ENCODE measurements at places on chromosomes 3 and 15. TPM values are rescaled to one million over a fixed set of nuclear protein-coding genes. Genes with fewer than 3 reads are reported as not detected.

DNA sequence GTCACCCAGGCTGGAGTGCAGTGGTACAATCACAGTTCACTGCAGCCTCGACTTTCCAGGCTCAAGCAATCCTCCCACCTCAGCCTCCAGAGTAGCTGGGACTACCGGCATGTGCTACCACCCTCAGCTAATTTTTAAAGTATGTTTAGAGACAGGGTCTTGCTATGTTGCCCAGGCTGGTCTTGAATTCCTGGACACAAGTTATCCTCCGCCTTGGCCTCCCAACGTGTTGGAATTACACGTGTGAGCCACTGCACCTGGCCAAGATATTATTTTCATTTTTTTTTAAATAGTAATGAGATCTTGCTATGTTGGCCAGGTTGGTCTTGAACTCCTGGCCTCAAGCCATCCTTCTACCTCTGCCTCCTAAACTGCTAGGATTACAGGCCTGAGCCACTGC, 4.4 kb upstream of the MPI start:
- no peak for DNase-seq

- no peak for DNase-seq
Observed at GRCh38 chr15:65344214-65344913, 33.4 kb downstream of the IGDCC3 start.

DNA sequence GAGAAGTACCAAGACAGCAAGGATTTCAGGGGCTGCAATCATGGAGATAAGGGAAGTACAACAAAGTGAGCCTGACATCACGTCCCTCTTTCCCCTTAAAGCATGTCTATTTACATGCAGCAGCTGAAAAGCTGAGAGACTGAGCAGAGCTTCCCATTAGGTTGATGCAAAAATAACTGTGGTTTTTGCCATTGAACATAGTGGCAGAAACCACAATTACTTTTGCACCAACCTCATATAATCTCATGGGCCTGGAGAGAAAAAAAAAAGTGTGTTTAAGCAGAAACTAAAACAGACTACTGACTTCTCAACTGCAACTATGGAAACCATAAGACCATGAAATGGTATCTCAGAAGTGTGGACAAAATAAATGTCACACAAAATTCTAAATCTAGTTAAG, 48.3 kb downstream of the CCDC12 start:
- DNase-seq = no peak

DNA sequence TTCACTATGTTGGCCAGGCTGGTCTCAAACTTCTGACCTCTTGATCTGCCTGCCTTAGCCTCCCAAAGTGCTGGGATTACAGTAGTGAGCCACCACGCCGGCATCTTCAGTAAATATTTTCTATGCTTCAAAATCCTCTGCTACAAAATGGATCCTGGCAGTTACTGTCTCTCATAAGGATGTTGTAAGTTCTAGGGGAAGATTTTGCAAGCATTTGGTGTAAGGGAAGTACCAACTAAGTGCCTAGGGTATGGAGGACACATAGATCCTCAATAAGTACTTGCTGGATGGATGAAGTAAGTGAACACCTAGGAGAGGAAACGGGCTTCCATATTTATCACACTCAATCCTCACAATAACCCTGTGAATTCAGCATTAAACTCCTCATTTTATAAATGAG, 6.6 kb downstream of the TM4SF4 start:
- DNase-seq = no peak

DNA sequence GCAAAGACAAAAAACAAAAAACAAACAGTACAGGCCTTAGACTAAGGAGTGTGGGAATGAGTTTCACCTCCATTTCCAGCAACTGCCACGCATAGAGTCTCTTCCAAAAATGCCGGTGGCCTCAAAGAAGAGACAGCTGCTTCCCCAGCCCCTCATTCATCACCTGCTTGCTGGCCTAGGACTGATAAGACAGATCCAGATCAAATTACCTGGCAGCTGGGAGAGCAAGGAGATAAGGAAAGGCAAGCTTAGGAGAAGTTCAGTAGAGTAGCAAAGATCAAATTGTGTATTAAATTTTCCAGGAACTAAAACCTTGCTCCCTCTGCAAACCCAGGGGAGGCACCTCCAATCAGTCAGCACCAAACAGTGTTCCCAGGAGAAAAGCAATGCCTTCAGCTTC, 325.8 kb upstream of the CTNNB1 start:
- no peak for DNase-seq

- no peak for DNase-seq
Observed at GRCh38 chr3:82685761-82686160, 924.3 kb upstream of the GBE1 start.

GRCh38 chr3:160768918-160769317, 12.9 kb downstream of the PPM1L start:
- DNase-seq = no peak

DNA sequence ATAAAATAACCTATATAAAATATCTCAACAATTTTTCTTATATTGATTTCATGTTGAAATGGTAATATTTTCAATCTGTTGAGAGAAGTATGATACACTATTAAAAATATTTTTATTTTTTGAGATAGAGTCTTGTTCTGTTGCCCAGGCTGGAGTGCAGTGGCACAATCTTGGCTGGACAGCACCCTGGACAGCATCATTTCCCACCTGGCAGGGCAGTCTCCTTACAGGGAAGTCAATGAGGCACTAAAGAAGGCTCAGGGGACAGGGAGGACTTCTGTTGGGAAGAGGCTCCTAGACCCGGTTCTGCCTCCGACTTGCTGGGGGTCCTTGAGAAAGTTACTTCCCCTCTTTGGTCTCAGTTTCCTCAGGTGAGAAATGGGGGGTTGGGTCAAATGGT, 9.4 kb downstream of the GOLGA6L2 start:
- no peak for DNase-seq

GRCh38 chr3:123883111-123883510, 1.0 kb downstream of the MYLK start:
- DNase-seq = no peak

DNA sequence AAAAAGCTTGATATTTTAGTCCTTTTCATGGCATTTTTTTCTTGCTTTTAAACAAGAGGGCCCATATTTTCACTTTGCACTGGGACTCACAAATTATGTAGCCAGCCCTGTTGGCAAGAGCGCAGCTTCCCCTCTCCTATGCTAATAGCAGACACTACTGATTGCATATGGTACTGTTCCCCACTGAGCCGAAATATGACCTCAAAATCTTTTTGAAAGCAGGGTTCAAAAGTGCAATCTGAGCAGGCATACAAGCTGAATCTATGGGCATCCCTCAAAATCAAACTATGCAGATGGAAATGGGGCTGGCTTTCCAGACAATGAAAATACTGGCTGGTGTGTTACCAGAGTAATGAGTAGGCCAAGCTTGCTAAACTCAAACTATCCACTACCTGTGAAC, 225.2 kb upstream of the SETMAR start:
- DNase-seq = no peak

GRCh38 chr3:137471130-137471529, 293.0 kb upstream of the SOX14 start:
- no peak for DNase-seq

- DNase-seq = no peak
Observed at GRCh38 chr3:94413336-94414108, 350.7 kb downstream of the NSUN3 start.

- DNase-seq = peak; percentile 14
Observed at GRCh38 chr15:49155834-49156627, 632 bp upstream of the COPS2 start.

- DNase-seq = peak; percentile 55
Observed at GRCh38 chr3:10238345-10239183, 9.7 kb upstream of the TATDN2 start.

- DNase-seq = no peak
Observed at GRCh38 chr3:64928683-64929082, 240.9 kb upstream of the ADAMTS9 start.

- DNase-seq = peak; percentile 22
Observed at GRCh38 chr15:37764733-37765191, 169.7 kb upstream of the TMCO5A start.

DNA sequence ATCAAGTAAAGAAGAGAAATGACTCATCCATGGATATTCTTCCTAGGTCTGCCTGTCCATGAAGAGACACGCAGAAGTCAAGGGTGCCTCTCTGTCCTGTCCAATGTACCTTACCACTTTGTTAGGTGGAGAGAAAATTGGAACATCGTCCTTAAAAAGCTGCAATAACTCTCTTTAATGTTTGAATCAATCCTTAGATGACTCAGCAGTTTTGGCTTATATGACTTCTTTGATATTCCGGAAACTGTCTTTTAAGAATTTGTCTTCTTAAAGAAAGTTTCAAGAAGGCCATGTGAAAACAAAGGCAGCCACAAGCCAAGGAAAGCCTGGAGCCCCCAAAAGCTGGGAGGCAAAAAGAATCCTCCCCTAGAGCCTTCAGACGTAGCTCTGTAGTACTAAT, 49.2 kb downstream of the MRPL3 start:
- no peak for DNase-seq

DNA sequence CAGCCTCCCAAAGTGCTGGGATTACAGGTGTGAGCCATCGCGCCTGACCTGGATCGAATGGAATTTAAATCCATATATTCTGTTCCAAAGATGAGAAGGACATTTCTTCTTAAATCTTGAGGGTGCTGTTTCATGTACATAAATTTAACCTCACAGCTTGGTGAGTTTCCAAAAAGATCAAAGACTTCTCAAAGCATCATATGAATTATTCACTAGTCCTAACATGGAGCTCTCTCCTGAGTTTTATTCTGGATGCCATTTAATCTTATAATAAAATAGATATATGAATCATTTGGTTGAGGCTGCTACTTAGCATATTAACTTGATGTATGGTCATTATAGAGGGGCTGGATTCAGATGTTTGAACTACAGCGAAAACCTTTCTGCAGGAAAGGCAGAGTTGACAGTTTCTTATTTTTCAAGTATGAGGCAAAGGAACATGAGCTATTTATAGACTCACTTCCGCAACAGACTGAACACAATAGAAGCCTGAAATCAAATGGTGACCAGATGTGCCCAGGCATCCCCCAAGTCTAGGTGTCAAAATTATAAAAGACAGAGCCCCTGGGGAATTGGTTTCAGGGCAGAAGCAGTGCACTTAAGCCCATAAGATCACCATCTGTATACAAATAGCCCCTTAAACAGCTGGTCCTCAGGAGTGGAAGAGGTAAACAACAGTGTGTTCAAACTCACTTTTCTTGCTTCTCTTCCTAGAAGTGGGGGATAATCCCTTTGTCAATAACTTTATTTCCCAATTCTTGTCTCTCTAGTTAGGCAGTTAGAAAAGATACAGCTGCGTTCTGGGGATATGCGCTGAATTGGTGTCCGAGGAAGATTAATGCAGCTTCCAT, 29.7 kb downstream of the STARD9 start:
- no peak for DNase-seq

SORD gene
- total RNA-seq = 14.5 TPM

SLCO2A1 gene
- total RNA-seq = not detected

KCNMB3 gene
- 0.29 TPM for total RNA-seq

ARL14 gene
- not detected for total RNA-seq

CFAP100 gene
- total RNA-seq = not detected

PROS1 gene
- total RNA-seq = 1.7 TPM

GABRB3 gene
- 0.12 TPM for total RNA-seq

NAALADL2 gene
- not detected for total RNA-seq

IL17RB gene
- 0.92 TPM for total RNA-seq
